ENCODE measurements at places on chromosomes 11 and 22.

- no peak for DNase-seq
Measured at GRCh38 chr11:106172386-106172991, 95.0 kb downstream of the AASDHPPT start.

- no peak for DNase-seq
Measured at GRCh38 chr22:40039482-40040115, 44.8 kb downstream of the FAM83F start.

DNA sequence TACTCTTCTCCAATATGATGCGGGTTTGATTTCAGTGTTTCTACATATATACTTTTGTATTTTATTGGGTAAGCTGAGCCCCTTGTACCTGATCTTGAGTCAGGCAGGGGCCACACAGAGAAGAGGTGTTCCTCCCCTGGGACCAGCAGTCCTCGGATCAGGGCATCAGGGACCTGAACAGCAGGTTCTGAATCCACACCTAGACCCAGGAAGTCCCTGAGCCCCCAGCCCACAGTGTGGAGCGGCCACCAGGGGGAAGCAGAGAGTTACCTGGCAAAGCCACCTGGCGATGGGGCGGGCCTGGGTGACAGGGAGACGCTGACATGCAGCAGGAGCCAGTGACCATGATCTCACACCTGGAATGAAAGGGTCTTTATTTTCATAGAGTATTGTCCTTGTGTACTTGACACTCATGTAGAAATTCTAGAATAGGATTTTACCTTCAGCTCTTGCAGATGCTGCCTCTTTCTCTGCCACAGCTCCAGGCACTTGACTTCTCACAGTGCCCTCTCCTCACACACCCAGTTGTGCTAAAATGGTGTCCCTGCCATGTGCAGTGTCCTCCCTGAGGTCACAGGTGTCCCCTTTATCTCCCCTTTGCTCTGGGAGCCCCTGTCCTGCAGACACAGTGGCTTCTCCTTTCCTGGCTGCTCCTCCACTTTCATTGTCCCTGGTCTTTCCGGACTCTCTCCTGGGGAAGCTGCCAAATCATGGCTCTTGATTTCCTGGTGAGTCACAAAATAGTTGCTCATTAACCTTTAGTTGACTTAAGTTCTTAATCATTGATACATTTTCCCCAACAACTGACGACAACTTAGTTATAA, 48.5 kb downstream of the GGTLC2 start:
- peak; percentile 72 for DNase-seq

GRCh38 chr22:42347281-42347824, 76.9 kb upstream of the TCF20 start:
- DNase-seq, result no peak

DNA sequence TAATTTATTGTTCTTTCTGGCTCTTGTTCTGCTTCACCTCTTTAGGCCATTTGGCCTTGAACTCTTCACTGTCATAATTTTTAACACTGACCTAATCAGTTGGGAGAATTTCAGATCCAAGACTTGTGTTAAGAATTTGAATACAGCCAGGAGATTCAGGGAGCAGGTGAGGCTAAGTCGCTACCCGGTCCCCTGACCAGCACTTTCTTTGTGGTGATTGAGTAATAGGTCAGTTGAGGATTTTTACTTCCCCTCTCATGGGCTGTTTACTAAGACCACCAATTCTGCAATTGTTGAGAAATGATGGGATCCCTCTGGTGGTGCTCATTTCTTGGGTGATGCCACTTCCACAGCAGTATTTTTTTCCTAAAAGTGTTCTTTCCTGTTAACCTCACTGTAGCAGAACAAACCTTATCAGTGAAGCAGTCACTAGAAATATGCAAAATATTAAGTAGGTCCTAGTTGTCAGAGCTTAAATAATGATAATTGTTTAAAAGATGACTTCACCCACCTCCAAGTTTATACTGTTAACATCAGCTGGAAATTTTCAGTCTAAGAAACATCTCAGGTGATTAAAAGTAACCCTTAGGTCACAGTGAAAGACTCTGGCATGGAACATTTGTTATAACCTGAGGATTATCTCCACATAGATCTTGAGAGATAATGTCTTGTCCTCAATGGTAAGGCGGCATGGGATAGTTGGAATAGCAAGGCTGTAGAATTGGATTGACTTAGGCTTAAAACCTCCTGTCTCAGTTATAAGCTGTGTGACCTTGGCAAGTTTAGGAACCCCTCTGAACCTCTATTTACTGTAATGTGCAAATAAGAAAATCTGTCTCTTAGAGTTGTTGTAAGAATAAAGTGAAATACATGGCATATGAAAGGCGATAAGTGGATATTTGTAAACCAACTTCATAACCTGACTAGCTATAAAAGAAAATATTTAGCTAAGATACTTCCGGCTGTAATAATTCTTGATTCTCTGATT, 41.3 kb downstream of the POLD3 start:
- no peak for DNase-seq

DNA sequence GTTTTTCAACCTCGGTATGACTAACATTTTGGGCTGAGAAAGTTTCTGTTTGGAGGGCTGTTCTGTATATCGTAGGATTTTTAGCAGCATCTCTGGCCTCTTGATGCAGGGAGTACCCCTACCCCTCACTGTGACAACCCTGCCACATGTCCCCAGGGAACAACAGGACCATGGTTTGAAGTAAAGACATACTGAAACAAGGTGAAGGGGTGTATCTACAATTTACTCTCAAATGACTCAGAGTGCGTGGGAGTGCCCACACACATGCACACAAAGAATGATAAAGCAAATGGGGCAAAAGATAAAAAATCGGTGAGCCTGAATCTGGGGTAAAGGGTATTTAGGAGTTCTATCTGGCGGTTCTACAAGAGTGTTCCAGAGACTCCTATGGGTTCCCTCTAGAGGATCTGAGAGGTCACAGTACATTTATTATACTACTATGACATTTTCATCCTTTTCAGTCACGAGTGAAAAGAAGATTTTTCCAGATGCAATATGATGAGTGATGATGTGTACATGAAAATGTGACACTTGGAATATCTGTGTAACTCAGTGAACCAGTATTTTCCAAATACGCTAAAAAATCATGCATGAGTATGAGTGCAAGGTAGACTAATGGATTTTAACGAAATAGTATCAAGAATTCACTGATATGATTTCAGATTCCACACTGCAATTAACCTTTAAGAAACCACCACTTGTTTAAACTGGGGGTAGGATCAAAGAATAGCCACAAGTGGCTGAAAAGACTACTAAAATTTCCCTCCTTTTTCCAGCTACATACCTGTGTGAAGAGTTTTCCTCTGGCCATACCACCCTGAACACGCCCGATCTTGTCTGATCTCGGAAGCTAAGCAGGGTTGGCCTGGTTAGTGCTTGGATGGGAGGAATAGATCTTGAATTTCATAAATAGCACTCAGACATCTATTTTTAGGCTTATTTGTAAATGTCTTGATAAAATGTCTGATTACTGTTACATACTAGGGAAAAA, 56.3 kb upstream of the YPEL1 start:
- DNase-seq, result peak; percentile 46

DNA sequence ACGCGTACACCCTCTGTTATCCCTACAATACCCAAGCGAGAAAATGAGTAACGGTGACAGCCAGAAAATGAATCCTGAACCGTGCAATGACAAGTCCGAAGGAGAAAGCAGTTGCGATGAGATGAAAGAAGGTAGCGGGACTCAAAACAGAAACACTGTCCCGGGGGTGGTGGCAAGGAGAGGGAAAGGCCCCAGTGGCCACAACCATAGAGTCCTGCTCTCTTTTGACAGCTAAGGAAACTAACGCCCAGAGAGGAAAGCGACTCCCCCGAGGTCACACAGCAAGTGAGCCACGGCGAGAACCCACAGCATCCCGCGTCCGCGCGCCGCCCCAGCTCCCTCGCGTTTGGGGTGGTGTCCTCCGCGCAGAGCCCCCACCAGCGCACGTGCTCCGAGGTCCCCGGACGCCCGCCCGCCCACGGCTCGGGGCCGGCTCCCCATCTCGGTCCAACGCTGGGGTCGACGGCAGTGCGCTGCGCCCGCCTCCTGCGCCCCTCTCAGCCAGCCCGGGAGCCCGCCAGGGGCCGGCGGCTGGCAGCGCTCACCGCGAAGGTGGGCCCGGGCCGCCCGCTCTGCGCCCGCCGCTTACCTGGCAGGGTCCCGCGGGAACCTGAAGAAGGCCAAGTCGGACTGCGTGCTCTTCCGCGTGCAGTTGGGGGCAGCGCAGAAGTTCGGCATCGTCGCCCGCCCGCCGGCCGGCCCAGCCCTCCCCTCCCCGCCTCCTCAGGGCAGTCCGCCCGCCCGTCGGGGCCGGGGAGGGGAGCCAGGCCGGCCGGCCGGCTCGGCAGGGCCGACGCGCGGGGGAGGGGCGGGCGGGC, 564 bp downstream of the THAP12 start:
- DNase-seq, result peak; percentile 57

GRCh38 chr11:100550912-100551632, 136.0 kb upstream of the ARHGAP42 start:
- DNase-seq, result no peak
